Esophagus squamous epithelium (tissue), 5 donors: ENCODE measurements at places on chromosomes 11 and 22.
A peak's percentile ranks its signal among the peaks of the same experiment; 100 is the strongest.

DNA sequence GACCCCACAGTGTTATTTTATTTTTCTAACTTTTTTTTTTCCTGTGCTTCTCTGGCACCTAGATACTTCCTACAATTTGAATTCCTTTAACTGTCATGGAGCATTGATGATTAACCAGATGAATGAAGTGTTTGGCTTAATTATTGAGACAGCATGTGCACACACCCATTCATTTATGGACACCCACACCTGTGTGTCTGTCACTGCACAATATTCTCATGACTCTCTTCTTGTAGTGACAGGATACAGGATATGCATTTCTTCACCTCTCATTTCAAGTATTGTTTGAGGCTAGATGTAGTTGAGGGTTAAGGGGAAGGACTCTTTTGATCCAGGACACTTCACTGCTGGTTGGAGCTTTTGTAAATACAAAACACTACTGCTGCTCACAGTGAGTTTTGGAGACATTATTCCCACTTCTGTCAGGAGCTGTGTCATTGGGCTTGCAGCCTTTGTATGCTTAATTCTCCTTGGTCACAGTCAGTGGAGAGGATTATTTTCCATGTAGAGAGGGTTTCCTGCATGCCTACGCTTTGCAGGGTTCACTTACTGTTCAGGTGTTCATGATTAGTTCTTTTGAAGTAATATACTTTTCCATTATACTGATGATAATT lies 33.5 kb downstream of the SPECC1L start:
- no peak for DNase-seq

DNA sequence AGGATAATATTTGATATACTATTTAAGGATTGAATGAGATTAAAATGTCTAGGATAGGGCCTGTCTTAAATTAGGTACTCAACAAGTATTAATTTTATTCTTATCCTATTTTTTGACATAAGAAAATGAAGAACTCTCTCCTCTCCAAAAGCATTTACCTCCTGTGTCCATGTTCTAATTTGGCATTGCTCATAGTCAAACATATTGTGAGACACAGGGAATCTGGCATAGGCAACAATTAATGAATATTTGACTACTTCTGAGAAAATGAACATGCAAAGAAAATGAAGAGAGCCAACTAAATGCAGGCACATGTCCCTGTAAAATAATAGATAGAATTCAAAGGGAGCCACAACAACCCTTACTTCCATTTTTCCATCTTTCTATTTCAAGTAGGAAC lies 198.5 kb upstream of the C11orf87 start:
- no peak for DNase-seq

DNA sequence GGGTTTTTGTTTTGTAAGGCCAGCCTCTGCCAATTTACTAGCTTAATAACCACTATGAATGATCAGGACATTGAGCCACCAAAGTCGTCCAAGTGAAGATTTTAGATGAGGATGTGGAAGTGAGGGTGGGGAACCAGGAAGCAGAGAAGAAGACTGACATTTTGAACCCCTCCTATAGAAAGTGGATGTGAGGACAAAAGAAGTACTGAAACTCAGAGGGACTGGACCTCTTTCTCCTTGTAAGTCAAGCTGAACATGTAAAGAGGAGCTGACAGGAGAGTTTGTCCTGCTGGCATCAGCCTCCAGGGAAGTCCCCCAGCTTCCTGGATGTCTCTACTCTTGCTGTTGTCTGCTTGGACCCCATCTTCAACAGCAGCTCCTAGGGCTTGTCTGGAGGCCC lies 338.2 kb upstream of the NCAM1 start:
- DNase-seq, result no peak

DNA sequence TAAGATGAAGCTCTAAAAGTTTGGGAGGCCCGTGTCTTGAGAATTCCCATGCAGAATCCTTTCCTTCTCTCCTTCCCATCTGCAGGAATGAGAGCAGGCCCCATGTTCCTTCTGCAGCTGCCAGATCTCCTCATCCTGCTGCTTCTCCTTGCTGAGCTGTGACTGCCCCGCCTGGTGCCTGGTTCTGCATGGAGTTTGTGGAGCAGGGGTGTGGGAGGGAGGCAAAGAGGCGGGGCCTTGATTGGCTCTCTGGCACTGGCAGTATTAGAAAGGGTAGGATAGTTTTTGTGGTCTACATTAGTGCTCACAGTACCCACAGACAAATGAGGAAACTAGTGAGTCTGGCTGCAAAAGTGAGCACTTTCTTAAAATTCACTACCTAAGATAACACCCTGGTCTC lies 91.1 kb upstream of the CLPB start:
- DNase-seq, result no peak

- DNase-seq, result no peak
Measured at GRCh38 chr11:92492372-92492771, 267.8 kb downstream of the FAT3 start.

DNA sequence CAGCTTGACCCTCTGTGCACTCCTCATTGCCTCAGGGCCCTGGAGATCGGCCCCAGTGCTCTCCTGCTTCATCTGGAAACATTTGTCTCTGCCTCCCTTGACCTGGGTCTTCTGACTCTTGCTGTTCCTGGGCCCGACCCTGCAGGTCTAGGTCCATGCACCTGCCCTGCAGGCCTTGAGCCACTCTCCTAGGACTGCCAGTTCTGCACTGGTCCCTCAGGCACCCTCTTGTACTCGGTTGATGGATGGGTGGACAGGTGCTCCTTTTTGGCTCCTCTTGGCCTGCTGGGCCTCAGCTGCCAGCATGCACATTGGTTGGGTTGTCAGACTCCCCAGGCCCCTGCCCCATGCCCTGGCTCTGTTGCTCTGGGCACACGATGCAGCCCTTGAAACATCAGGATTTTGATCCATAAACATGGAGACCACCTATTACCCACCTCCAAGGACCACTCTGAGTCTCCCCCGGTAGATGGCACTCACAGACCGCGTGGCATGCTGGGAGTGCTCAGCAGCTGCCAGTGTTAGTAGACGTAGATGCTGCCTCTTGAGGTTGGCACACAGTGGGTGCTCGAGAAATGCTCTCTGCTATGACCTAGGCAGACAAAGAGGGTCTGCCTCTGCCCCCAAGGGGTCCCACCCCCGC lies 20.2 kb upstream of the ACR start:
- DNase-seq, result no peak

DNA sequence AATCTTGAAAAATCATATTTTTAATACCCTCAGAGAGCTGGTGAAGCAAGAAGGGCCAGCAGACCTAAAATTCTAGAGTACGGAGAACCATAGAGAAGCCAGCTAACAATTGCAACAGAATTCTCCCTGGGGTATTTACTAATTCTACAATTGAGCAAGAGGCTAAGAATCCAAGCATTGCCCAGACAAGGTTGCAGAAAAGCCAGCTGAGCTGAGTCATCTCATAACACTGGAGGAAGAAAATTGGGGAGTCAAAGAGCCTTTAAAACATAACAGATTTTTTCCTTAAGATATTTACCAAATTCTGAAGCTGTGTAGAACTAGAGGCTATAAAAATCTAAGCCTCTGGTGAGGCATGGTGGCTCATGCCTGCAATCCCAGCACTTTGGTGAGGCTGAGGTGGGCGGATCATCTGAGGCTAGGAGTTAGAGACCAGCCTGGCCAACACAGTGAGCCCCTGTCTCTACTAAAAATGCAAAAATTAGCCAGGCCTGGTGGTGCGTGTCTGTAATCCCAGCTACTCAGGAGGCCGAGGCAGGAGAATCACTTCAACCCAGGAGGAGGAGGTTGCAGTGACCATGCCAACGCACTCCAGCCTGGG lies 13.6 kb upstream of the TMEM216 start:
- DNase-seq, result no peak

GRCh38 chr22:46897246-46897623 lies 134.8 kb downstream of the TBC1D22A start:
- DNase-seq, result no peak

GRCh38 chr11:133555034-133555433 lies 22.7 kb upstream of the OPCML start:
- no peak for DNase-seq

DNA sequence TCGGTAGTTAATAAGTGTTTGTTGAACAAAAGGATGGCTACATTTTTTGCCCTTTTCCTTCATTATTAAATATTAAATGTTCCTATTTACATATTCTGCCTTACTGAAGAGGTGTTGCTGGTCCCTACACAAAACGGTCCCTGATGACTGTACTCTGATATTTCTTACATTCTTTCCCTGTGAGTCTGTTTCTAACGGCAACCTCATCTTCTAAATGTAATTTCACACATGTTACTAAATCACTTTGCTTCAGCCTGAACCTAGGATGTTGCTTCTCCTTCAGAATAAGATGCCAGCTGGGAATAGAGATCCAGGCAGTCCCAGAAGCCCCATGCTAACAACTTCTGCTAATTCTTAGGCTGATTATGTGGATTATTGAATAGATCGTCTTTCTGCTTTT lies 50.3 kb downstream of the SPON1 start:
- DNase-seq, result no peak

DNA sequence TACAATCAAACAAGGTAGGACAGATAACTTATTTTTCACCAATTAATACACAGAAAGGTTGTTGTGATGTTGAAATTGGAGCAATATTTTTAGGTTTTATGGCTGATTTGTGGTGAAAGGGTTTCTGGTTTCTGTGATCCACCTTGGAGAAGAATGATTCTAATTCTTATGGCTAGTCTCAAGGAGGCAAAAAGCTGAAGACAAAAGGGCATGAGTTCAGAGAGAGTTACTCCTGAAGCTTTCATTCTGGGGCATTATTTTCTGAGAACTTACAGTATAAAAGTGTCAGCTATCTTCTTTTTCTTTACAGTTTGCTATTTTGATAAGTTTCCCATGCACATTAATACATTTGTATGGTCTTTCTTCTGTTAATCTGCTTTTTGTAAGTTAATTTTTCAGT lies 372.4 kb upstream of the CCDC179 start:
- no peak for DNase-seq

DNA sequence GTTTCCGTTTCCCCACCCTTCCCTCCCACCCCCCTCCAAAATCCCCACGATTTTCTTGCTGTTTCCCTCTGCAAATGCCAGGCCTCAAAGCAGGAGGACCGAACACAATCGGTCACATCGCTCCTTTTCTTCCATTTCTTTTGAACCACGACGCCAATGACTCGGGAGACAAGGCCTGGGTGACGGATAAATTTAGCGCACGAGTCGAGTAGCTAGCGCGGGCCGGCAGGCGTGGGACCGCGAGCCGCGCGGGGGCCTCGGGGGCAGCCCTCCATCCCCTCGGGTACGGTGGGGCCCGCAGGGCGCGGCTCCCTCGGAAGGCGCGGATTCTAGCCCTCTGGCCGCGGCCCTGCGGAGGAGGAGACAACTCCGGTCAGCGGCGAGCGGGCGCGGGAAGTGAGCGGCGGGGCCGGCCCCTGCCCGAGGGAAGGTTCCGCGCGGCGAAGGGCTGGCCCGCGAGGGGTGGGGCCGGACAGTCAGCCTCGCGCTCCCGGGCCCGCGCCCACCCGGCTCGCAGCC lies 414 bp downstream of the JOSD1 start:
- DNase-seq, result no peak

GRCh38 chr11:59615120-59615636 lies 396 bp downstream of the OSBP start:
- peak; percentile 36 for DNase-seq

DNA sequence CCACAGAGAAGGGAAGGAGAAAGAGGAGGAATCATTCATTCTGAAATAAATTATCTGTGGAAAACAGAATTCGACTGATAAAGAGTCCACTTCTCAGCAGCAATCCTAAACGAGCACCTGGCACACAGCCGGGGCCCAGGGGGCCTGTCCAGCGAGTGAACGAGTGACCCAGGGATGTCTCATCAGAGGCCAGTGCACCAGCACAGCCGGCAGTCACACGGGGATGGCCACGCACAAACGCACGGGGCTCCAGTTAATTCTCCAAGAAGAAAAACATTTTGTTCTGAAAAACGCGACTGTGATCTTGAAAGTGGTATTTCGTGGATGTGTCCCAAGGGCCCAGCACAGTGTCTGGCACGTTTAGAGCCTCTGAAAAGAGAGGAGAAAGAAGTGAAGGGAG lies 154.6 kb downstream of the BRD1 start:
- no peak for DNase-seq

DNA sequence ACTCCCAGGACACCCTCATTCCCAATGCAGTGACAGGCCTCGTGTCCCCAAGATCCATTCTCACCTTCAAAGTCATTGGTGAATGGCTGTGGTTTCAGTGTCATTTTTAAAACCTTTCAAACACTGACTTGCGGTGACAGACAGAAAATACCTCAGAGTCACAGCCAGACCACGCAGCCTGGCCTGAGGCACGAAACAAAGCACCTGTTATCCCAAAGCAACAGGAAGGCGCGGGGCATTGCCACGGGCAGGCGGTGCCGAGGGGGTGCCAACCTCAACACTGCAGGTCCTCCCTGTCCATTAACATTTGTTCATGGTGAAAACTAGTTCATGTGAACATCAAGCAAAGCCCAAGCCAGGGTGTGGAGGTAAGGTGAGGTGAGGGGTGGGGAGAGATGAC lies 38.2 kb downstream of the RPUSD4 start:
- no peak for DNase-seq

- DNase-seq, result no peak
Measured at GRCh38 chr11:119580081-119580480, 148.9 kb downstream of the NECTIN1 start.

- DNase-seq, result no peak
Measured at GRCh38 chr11:28457481-28458065, 349.4 kb downstream of the METTL15 start.

- DNase-seq, result no peak
Measured at GRCh38 chr11:69325446-69325845, 31.5 kb downstream of the MYEOV start.

DNA sequence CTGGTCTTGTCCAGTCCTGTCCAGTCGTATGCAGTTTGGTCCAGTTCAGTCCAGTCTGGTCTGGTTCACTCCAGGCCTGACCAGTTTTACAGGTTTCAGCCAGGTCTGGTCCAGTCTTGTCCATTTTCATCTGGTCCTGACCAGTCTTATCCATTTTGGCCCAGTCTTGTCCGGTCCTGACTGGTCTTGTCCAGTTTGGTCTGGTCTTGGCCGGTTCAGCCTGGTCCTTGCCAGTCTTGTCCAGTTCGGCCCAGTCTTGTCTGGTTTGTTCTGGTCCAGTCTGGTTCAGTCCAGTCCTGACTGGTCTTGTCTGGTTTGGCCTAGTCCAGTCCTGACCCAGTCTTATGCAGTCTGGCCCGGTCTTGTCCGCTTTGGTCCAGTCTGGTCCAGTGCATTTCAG lies 380.2 kb downstream of the OR4C45 start:
- DNase-seq, result no peak

DNA sequence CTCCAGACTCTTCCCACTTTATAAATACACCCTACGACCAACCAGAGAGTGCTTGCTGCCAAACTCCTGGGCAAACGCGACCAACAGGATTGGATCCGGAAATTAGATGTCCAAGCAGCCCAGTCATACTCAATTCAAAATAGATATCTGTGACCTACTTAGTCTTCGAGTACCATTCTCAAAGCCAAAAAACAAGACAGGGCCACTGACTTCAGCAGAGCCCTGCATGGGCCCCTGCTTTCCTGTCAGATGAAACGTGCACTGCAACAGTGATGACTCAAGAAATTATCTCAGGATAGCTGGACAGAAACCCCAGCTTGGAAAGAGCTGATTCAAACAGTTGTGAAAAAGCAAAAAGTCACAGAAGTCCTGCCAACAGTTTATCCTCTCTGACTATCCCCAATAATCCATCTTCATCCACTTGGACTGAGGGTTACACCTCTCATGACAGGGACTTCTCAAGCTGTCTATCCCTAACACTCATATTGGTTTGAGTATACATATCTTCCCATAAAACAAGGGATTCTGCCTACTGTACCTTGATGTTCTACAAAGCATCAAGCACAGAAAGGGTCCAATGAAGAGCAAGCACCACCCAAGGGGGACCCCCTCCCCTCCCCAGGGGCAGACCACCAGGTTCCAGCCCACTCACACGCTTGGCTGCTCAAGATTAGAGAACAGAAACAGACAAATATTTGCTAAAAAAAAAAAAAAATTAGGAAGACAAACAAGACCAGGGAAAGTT lies 17.4 kb downstream of the SMCO4 start:
- DNase-seq, result no peak
